ENCODE measurements at places on chromosomes 3 and 15.

DNA sequence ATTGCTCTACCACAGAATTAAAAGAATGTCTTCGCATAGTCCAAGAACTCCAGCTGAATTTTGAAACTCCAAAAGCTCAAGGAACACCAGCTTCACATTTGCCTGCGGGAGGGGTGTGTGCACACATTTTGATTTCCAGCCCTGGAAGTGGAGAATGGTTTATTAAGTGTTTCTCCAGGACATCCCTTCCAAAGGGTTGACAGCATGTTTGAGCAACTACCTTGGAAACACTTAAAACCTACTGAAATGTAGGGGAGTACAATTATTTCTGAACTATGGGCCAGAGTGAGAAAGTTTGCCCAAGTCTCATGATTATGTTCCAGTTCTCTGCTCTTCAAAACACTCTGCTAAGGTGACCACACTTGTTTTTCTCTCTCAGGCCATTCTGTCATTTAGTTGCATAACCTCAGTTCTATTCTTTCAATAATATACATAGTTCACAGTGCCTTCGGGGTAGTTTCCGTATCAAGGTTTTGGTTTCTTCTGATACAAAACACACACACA lies 7.9 kb downstream of the ACP3 start:
- no peak for DNase-seq

DNA sequence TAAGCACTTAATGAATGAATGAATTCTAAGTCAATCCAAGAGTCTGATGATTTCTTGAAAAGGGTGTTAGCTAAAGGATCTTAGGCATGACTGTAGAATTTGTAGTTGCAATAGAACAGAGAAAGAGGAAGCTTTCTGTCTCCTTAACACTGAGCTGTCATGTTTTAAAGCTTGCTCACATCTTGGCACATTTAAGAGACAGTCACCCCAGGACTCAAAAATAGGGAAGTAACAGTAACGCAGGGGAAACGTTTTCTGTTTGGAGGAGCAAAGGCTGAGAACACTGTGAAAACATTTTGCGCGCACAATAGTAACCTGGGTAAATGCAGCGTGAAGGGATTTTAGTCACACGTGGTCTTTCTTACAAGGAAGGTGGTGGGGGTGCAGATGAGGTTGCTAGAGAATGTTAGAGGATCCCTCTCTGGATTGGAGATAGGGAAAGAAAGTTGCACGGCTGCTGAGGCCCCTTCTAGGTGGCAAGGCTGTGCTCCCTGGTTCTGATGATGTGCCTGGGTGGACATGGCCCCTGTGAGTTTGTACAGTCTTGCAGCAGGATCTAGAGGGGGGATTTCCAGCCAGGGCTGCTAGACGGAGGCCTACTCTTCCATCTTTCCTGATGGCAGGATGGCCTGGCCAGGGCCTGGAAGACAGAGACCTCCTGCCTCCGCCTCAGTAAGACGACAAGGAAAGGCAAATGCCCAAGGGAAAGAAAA lies 12.0 kb downstream of the STARD5 start:
- DNase-seq, result no peak

- no peak for DNase-seq
Observed at GRCh38 chr3:143597774-143598652, 250.3 kb downstream of the SLC9A9 start.

DNA sequence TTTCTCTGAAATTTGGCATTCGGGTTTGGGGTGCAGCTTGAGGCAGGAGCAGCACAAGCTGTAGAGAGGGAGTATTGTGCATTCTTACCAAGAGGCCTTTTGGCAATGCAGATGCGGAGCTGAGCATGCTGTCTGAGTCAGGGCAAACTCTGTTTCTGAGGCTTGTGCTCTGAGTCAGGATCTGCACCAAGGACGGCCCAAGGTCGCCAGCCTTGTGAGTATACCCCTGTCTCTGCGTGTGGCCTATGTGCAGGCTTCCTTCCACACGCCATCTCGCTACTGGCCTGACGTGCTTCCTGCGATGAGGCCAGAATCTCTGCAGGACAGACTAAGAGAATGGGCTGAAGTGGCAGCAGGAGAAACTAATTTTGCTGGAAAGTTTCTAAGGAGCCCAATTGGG lies 83.8 kb upstream of the ROPN1 start:
- DNase-seq, result no peak

DNA sequence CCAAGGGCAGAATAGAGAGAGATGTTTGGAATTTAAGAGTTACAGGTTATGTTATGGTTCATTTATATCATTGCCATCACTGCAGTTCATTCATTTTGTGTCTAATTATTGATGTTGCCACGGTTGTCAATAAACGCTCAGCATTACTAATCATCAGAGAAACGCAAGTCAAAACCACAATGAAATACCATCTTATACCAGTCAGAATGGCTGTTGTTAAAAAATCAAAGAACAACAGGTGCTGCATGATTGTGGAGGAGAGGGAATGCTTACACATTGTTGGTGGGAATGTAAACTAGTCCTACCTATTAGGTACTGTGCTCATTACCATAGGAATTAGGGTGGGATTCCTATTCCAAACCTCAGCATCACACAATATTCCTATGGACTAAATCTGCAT lies 350.5 kb downstream of the TIGIT start:
- DNase-seq, result no peak

GRCh38 chr3:150286390-150287147 lies 121.5 kb upstream of the TSC22D2 start:
- DNase-seq, result peak; percentile 4
